Hematopoietic multipotent progenitor cell treated with erythropoietin and hydrocortisone succinate and interleukin-3 and kit ligand, for 17 days (in vitro differentiated cells): ENCODE measurements at places on chromosomes 5 and 9.

- DNase-seq, result no peak
Observed at GRCh38 chr5:95861864-95862561, 39.5 kb upstream of the GLRX start.

- DNase-seq, result no peak
Observed at GRCh38 chr9:127644943-127645342, 32.9 kb downstream of the STXBP1 start.

DNA sequence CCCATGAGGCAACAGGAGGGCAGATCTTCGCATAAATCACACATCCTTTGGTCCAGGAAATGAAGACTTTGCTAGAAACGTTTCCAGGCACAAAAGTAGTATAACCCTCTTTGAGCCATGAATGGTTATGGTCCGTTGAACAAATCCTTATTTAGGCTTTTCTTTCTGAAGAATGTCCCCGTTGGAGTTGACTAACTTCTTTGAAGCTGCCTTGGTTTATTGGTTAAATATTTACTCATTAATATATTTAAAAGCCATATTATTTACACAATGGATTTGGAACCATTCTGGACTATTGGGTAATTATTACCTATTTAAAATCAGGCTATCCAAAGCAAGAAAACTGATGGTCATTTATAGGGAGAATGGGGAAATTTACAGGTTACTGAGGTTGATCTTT is 347.6 kb upstream of the SLC30A5 start:
- no peak for DNase-seq

DNA sequence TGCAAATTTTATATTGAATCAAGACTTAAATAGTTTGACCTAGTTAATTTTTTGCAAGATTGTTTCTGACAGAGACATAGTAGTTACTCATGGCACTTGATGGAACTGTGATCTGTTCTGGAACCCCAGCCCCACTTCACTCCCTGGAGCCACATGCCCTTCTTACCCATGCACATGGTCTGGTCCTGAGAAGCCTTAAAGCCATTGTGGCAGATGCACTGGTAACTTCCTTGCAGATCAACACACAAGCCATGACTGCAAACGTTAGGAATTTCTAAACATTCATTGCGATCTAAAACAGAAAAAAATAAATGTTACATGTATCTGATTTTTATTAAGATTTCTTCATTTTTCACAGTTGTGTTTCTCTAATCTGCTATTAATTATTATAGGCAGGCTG is 221.2 kb downstream of the SLC12A2 start:
- DNase-seq, result no peak

DNA sequence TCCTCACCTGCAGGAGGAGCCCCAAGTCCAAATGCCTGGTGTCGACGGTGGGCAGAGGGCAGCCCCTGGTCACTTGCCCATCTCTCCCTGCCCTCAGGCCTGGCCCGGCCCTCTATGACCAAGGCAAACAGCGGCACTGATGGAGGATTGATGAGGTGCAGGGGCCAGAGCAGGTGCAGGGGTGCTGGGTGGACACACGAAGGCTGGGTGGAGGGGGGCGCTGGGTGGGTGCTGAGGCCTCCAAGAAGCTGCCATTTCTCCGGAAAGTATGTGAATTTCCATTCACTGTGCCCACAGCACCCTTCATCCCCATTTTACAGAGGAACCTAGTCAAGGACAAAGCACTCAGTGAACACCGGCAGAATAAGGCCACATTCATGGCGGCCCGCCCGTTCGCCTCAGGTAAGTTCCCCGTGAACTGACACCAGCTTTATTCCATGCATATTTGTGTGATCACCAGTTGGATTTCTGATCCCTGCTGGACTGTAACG is 143.8 kb upstream of the PPP1R26 start:
- no peak for DNase-seq

- DNase-seq, result no peak
Observed at GRCh38 chr5:124745928-124746915, at the start of gene ZNF608. TSS of gene ZNF608 (minus strand) at chr5:124746639. CDS start at chr5:124744989, 1,650 bp downstream.

- DNase-seq, result no peak
Observed at GRCh38 chr5:157808043-157808442, 50.9 kb downstream of the CLINT1 start.

DNA sequence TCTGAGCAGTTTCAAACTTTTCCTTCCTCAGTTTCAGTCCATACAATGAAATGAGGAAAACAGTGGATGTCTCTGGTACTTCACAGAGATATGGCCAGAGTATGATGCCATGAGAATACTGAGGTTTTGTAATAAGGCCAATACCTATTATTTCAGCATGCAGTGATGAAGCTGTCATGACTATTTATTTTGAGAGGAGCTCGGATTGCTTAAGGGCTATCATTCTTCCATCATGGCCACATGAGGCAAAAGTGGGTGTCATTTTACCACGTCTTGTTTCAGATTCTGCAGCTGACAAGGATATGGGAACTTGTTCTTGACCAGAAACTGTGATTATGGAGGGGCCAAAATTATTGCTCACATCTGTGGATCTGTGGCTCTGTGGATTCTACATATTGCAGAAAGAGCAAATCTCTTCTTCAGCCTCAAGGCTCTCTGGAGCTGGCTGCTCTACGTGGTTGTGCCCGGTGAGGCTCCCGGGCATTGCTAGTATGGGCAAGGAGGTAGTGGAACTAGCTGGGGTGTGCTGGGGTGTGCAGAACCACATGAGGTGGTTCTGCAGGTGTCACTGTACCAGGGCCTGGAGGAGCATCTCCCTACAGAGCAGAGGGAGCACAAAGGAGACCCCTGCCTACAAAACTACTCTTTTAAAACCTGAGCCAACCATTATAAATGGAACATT is 180.3 kb downstream of the SEMA6A start:
- no peak for DNase-seq
